ENCODE measurements at places on chromosomes 3 and 15.

GRCh38 chr15:63372018-63372705 is 9.5 kb downstream of the CA12 start:
- no peak for DNase-seq

GRCh38 chr3:118000219-118000618 is 1034.4 kb downstream of the IGSF11 start:
- no peak for DNase-seq

GRCh38 chr15:94375997-94376396 is 144.6 kb downstream of the MCTP2 start:
- no peak for DNase-seq

DNA sequence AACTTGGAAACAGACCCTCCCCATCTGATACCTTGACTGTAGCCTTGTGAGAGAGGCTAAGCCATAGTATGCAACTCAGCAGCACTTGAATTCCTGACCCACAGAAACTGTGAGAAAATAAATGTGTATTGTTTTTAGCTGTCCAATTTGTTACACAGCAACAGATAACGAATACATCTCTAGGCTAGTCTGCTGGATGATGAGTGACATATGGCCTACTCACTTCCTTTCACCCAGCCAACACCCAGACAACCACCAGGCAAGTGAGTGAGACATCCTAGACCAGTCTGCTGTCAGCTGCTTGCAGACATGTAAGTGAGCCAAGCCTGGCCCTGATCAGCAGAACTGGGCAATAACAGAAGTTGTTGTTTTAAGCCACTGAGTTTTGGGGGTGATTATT is 19.2 kb upstream of the SMAD6 start:
- DNase-seq: no peak

All from T-helper 9 cell (primary cell).